ENCODE measurements at places on chromosomes 6 and 20.

GRCh38 chr6:31969712-31970603 lies 2.0 kb downstream of the DXO start:
- no peak for DNase-seq

GRCh38 chr6:130434174-130434873 lies 68.5 kb downstream of the TMEM200A start:
- no peak for DNase-seq

- DNase-seq, result no peak
Measured at GRCh38 chr20:50282592-50283241, 92.1 kb downstream of the CEBPB start.

- no peak for DNase-seq
Measured at GRCh38 chr20:59708326-59708725, 104.0 kb downstream of the PHACTR3 start.

- no peak for DNase-seq
Measured at GRCh38 chr20:381581-382290, 1.2 kb downstream of the TRIB3 start.

DNA sequence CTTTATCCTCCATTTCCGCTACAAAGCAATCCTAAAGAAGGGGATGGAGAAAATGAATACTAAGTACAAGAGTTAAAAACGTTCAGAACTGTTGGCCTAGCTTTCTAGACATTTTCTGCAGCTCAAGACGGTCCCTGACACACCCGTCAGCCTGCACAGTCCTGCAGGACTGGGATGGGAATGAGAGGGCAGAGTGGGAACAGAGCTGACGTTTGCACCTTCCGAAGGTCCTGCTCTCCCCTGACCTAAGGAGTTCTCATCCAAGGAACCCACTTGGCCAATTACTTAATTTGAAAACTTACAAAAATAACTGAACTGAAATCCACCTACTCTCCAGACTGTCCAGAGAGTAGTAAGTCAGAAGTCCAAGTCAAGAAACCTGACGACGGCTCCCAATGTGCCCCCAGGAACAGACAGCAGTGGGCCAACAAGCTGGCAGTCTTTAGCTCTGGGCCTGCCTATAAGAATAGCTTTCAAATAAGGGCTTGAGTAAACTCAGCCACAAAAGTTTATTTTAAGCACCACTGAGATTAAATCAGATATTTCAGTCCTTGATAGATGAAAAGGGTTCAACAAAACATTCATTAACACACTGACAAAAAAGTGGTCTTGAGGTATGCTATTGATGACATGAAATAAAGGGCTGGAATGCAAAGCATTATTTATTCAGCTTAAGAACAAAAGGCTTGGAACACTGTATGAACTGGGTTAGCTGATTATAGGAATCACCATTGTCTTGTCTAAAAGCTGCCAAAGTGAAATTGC lies 76.8 kb downstream of the CNKSR3 start:
- no peak for DNase-seq

GRCh38 chr20:47397652-47398301 lies 41.3 kb upstream of the ZMYND8 start:
- DNase-seq, result no peak

All from smooth muscle cell of the brain vasculature (primary cell).